Stimulated activated CD8-positive, alpha-beta memory T cell treated with anti-CD3 and anti-CD28 coated beads, Interleukin-2, amount 100 ng/mL, for 1 hour (primary cell): ENCODE measurements at places on chromosomes 6 and 20.

DNA sequence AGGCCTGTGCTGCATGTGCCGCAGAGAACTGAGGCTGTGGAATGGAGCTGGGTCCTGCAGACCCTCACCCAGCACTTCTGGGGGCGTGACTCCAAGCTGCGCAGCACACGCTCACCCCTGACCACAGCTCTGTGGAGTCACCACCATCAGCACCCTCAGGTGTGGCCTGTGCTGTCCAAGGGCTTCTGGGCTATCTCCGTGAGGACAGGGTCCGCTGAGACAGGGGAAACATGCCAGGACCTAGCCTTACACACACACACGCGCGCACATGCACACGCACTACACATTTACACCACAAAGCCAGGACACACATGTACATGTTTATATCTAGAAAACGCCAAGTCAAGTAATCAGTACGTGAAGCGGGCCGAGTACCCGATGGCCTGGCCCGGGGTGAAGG, 26.8 kb upstream of the TCFL5 start:
- no peak for DNase-seq

GRCh38 chr6:2616811-2617210, 133.9 kb downstream of the MYLK4 start:
- no peak for DNase-seq

DNA sequence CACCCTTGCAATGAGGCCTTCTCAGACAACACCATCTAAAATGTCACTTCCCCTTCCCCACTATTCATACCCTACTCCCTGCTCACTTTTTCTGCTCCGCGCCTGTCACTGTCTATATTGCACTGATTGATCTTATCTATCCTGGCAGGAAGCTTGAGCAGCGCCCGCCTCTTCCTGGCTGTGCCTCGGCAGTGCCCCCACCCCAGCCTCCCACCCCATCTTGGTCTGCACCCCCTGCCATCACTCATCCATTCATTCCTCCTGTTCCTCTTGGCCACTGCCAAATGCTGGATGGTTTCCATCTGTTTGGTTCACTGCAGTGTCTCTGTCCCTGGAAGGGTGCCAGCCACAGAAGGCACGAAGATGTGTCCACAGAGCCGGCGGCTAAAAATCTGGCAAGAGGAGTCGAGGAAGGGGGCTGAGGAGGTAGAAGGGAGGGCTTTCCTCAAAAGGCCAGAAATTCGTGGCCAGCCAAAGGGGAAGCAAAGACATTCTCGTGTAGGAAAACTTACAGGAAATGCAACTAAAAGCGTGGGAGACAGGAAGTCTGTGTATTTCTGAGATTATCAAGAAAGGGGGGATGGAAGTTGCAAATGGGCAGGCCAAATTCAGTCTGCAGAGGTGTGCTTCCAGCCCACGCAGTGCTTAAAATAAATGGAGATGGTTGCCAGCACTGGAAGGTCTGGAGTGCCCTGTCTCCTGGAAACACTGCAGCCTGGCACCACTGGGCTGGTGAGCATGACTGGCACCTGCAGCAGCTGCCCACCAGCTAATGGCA, 27.6 kb downstream of the SYNJ2 start:
- no peak for DNase-seq

- DNase-seq = no peak
These were observed 404.2 kb upstream of the CITED2 start for GRCh38 chr6:139778688-139779087.

GRCh38 chr20:40812415-40812925, 123.4 kb upstream of the MAFB start:
- DNase-seq = no peak

DNA sequence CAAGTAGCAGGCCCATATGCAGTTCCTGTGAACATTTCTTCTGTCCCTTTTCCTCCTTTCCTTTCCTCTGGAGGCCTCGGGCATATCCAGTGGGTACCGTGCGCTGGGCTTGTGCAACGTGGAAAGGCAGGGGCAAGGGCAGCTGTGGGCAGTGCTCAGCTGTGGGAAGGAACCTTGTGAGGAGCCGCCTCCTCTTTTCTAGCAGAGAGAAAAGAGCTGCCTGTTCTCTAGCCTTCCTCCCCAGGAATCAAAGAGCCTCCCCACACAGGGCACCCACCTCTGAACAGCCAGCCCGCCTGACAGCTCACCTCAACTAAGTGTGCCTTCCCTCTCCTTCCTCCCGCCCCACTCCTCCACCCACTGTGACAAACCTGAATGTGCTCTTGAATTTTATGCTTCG, 143.3 kb upstream of the HDDC2 start:
- no peak for DNase-seq

DNA sequence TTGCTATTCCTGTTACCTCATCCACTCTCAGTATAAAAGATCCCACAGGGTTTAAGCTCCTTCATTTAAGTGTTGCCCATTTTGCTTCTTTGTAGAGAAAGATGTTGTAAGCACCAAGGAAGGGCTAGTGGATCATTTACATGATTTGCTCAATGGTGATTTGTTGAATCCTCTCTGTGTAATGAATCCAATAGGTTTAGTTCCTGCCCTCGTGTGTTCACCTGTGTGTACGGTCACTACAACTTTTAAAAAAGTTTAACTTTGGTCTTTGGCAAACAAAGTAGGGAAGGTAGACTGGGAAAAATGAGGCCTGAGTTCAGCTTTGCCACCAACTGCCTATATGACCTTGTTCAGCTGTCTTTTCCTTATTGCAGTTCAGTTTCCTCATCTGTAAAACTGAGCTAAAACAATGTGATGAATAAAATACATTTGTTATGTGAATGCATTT, 51.5 kb downstream of the DHX35 start:
- DNase-seq = no peak

GRCh38 chr20:40433341-40433861, 255.6 kb downstream of the MAFB start:
- DNase-seq = no peak

DNA sequence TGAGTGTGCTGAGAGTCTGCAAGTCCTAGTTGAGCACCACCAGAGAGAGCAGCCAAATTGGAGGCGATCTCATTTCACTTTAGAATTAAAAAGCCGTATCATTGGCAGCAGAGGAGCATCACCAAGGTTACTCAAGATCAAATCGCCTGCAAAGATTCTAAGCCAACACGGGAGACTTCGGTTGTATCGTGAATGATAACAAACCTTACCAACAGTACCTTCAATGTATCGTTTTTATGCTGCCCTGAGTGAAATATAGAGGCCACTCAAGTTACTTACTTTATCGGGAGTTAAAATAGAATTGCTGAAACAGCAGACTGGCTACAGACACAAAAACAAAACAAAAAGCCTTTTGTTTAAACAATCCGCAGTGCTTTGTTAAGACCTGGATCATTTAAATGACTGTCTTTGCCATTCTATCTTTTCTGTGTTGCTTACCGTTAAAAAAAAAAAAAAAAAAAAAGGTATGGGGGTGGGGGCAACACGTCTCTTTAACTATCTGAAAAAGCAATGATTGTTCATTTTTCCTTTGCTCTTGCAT, 14.2 kb downstream of the NHSL1 start:
- DNase-seq = no peak

GRCh38 chr20:38473367-38473795, 738 bp downstream of the RALGAPB start:
- no peak for DNase-seq

GRCh38 chr20:57678340-57678739, 31.5 kb downstream of the PMEPA1 start:
- DNase-seq = no peak

DNA sequence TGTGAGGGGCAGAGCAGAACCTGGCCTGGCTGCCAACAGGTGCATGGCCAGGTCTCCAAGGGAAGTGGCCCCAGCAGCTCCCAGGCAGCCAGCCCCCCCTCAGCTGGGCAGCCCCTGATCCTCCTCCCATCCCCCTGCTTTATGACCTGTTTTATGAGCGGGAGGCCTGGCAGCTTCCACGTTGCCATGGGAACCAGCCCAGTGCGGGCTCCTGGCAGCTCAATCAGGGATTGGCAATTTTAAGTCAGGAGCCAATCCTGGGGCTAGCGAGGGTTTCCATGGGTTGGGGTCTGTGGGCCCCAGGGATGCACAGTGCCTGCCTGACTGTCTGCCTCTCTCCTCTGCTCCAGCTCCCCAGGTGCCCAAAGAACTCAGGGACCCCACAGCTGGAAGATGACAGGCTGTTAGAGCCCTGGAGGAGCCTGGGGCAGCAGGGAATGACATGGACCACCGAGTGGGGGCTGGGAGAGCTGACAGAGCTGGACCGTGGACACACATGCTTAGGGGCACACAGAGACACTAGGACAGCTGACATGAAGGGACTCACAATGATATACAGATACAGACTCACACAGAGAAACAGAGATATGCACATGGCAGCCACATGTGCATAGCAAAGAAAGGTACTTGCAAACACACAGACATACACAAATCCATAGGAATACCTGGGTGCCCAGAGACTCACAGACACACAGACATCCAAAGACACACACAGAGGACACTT, 56.5 kb upstream of the SIRPA start:
- DNase-seq = no peak

DNA sequence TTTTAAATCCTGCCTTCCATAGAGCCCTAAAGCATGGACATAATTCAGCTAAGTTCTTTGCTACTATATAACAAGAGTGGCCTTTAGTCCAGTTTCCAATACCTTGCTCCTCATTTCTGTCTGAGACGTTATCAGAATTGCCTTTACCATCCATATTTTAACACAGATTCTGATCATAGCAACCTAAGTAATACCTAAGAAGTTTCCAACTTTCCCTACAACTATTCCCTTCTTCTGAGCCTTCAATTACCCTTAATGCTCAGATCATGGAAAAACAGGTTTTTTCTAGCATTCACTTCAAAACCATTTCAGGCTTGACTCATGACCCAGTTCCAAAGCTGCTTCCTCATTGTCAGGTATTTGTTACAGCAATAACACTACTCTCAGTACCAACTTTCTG, 367.1 kb downstream of the C6orf118 start:
- DNase-seq = no peak

DNA sequence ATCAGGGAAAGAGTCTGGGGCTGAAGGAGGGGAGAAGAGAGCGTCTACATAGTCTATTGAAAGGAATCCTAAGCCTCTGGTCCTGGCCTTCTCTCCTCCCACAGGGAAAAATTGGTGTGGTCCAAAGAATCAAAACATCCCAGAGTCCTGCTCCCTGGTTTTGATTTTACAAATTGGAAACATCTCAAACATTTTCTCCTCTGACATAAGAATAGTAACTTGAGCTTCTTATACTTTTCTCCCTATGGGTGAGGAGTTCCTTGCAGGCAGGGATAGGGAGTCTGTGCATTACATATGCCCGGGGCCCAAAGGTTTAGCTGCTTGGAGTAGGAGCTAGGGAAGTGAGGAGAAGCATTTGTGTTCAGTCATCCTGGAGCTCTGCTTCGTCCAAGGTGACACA, 120.0 kb upstream of the GGTLC1 start:
- no peak for DNase-seq

- DNase-seq = no peak
These were observed 243.2 kb downstream of the OGFRL1 start for GRCh38 chr6:71531841-71532240.

DNA sequence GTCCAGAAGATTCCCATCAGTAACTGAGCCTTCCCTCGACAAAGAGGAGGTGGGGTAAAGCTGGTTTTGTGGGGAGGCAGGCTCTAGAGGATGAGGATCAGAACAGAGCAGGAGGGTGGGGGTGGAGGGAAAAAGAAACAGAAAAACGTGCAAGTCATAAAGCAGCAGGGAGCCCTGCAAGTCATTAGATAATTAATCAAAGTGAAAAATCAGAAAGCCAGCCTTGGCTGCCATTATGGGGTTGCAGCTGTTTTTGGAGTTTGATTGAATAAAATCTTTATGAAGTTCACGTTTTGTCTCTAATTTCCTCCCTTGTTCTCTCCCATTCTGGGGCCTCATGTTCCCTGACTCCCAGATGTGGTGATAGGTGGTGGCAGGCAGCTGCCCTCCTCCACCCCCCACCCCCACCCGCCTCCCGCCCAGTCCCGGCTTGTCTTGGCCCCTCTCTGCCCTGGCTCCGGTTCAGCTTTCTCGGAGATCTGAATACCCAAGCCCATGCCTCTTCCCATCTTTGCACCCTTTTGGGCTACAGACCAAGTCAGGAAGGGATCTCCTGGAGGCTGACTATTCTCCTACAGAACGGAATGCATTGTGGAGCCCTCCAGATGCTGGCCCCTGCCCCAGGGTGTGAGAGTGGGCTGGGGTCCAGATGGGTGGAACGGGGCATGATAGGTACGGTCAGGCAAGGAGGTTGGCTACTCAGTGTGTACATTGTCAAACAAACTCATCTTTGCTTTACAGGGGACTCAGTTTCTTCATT, 141.8 kb downstream of the CDC5L start:
- no peak for DNase-seq

DNA sequence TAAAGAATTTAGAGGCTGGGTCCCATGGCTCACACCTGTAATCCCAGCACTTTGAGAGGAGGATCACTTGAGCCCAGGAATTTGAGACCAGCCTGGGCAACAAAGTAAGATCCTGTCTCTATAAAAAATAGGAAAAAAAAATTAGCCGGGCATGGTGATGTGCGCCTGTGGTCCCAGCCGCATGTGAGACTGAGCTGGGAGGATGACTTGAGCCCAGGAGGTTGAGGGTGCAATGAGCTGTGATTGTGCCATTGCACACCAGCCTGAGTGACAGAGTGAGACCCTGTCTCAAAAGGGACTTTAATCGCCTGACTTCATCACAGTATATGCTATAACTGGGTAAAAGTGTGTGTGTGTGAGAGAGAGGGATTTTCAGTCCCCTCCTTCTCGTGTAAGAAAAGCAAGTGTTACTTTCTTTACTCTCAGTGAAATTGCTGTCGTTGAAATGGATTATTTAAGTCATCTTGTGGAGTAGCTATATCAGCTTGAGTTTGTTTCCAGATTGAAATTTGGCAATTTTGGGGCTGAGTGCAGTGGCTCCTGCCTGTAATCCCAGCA, 7.5 kb downstream of the NCOA3 start:
- no peak for DNase-seq

GRCh38 chr6:159989492-159990480, 20.9 kb downstream of the IGF2R start:
- no peak for DNase-seq

- DNase-seq = no peak
These were observed 25.1 kb upstream of the HSF2 start for GRCh38 chr6:122374307-122374706.

- DNase-seq = no peak
These were observed 12.6 kb downstream of the TUBB2B start for GRCh38 chr6:3214898-3215297.

DNA sequence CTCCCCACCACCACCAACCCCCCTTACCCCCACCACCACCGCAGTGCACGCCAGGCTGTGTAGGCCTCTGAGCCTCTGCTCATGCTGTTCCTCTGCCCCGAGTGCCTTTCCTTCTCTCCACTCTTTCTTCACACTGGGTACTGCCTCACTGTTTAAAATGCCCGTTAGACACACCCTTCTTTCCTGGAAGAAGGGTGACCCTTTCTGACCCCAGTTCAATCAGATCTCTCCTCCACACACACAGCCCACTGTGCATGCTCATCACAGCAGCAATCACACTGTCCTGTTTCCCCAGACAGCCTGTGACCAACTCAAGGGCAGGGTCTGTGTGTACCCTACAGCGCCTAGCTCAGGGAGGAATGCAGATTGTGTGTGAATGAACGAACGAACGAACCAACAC, 10.0 kb downstream of the TMEM74B start:
- DNase-seq = no peak

- no peak for DNase-seq
These were observed 192.7 kb upstream of the CNR1 start for GRCh38 chr6:88358846-88359245.
